Heart left ventricle (tissue), 16 donors: ENCODE measurements at places on chromosomes 6 and 20. TPM values are rescaled to one million over a fixed set of nuclear protein-coding genes. Genes with fewer than 3 reads are reported as not detected.
A peak's percentile ranks its signal among the peaks of the same experiment; 100 is the strongest.

SLC17A2 gene
- not detected for total RNA-seq

- H3K4me3 ChIP-seq: no peak overlapping the region
- no peaks in the 10 kb centered on the region for H3K27me3 ChIP-seq
- no peak for DNase-seq
- H3K4me1 ChIP-seq: no peaks in the 10 kb centered on the region
Observed at GRCh38 chr6:161743509-161744178, 469.8 kb upstream of the AGPAT4 start.

DNA sequence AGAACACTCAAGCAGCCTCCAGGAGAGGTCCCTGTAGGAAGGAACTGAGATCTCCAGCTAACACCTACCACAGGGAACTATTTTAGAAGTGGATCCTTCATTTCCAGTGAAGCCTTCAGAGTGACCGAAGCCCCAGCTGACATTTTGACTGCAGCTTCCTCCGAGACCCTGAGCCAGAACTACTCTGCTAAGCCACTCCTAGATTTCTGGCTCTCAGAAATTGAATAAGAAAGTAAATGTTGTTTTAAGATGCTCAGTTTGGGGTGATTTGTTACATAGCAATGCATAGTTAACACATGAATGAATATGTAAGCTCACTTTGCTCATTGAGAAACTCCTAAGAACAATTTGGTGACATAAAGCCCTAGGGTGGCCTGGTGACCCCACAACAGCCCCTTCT, 5.5 kb downstream of the TULP1 start:
- no peak overlapping the region for H3K27ac ChIP-seq
- no peak overlapping the region for H3K4me3 ChIP-seq
- H3K27me3 ChIP-seq: peaks cover 9% of the 10 kb centered on the region
- H3K36me3 ChIP-seq: no peaks in the 10 kb centered on the region
- no peak for DNase-seq
- no peaks in the 10 kb centered on the region for H3K4me1 ChIP-seq

DNA sequence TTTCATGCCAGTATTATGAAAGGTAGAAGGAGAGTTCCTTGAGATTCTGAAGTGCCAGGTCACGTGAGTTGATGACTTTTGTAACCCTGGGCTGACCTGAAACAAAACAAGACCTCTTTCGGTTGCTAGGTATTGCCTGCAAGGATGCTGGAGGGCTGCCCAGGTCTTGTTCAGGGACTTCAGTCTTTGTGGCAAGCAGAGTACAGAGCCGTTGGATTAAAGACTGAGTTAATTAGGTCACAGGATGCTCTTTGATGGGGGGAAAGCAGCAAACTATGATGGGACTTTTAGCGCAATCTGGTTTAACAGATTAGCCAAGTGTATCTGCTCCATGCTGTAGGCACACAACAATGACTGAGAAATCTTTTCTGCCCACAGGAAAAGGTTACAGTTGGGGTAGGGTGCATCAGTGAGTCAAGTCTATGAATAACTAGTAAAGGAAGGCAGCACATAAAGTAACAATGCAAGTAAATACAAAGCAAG, 12.8 kb upstream of the ELOVL5 start:
- no peak overlapping the region for H3K4me3 ChIP-seq
- no peak for DNase-seq
- no peaks in the 10 kb centered on the region for H3K27me3 ChIP-seq
- no peak overlapping the region for H3K27ac ChIP-seq

SLC22A7 gene
- total RNA-seq: 0.32 TPM

- H3K27me3 ChIP-seq: no peaks in the 10 kb centered on the region
- no peaks in the 10 kb centered on the region for H3K4me1 ChIP-seq
- DNase-seq: no peak
- no peak overlapping the region for H3K4me3 ChIP-seq
- no peaks in the 10 kb centered on the region for H3K36me3 ChIP-seq
- no peak overlapping the region for H3K27ac ChIP-seq
Observed at GRCh38 chr20:5675103-5676091, 74.8 kb upstream of the SHLD1 start.

DNA sequence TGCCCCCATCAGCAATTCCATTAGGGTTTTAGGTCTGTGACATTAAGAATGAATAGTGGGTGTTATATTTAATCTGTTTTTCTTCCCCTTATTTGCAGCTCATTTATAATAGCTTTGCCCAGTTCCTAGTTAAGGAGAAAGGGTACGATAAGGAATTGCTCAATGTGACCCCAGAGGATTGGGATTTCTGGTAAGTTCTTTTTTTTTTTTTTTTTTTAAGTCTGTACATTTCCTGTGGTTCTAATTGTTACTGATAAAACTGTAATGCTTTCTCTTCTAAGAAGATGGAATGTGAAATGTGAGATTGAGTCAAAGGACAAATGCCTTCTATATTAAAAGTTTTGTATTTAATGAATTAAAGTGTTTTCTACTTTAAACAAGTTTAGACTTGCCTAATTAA, 5.5 kb downstream of the NT5DC1 start:
- H3K36me3 ChIP-seq: peaks cover 26% of the 10 kb centered on the region
- peaks cover 42% of the 10 kb centered on the region for H3K4me1 ChIP-seq
- no peak for DNase-seq
- no peaks in the 10 kb centered on the region for H3K27me3 ChIP-seq

DNA sequence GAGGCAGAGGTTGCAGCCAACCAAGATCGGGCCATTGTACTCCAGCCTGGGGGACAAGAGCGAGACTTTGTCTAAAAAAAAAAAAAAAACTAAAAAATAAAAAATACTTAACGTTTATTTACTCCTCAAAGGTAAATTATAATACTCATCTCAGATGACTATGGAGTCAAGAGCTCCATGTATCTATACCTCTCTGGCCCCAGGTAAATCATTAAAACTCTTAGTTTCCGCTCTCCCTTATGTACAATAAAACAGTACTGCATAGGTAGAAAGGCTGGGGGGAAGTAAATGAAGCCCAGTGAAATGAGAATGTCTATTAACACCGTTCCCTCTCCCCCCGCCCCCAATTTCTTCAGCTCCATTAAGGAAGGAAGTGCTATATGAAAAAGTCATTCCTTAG, 1.2 kb downstream of the SRSF12 start:
- no peak overlapping the region for H3K27ac ChIP-seq
- no peaks in the 10 kb centered on the region for H3K36me3 ChIP-seq
- no peak for DNase-seq
- peak overlapping the region; percentile 89 for H3K4me3 ChIP-seq
- no peaks in the 10 kb centered on the region for H3K27me3 ChIP-seq
- H3K4me1 ChIP-seq: peaks cover 8% of the 10 kb centered on the region

DNA sequence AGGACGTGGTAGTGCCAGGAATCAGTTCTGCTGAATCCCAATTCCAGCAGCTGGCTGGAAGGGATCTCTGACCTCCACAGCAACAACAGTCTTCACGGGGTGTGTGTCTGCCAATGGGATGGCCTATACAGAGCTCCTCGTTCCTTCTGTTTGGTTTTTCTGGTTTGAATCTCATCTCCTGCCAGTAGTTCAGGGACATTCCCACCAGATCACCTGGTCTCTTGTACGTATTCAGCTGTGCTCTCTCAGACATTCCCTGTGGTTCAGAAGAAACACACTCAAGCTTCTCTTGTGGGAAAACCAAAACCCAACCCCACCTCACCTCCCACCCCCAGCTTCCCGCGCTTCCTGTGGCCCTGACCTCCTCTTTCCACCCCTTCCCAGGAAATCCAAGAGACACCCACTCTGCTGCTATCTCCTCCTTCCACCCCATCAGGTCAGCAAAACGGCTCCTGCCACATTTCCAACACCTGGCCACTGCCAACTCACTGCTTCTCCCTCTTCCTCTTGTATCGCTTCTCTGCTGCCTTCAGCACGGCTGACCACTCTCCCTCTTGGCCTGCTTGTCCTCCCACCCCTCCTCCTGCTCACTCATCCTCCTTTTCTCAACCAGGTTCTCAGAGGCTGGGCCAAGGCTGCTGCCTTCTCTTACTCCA, 63.3 kb upstream of the PTGIS start:
- H3K4me3 ChIP-seq: no peak overlapping the region
- DNase-seq: no peak
- H3K27me3 ChIP-seq: no peaks in the 10 kb centered on the region
- peak overlapping the region; percentile 20 for H3K27ac ChIP-seq
- peaks cover 47% of the 10 kb centered on the region for H3K4me1 ChIP-seq

DNA sequence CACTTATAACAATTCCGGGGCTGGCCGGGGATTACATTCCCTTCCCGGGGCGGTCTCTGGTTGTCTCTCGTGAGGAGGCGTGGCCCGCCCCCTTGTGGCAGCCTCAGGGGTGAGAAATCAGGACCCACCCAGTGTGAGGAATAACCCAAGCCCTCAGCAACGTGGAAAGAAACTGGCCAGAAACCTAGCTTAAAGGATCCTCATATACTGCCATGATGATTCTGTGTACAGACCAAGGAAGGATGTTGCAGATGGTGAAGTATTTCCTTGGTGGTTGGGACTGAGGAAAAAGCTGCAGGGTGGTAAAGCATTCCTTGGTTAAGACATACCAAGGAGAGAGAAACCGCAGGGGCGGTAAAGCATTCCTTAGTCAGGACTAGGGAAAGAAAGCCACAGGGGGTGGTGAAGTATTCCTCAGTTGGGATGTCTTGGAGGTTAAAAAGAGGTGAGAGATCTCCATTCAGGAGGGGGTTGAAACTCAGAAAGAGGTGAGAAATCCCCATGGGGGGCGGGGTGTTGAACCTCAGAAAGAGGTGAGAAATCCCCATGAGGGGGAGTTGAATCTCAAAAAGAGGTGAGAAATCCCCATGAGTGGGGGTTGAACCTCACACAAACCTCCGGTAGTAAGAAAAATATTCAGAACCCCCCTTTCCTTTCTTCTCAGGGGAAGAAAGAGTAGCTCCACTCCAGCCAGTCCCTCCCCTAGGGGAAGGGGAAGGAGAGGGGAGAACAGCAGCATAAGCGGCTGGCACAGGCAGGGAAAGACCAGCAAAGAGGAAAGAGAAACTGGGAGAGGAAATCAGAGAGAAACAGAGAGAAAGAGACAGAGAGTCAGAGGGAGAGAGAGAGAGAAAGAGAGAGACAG, 238.1 kb downstream of the RNGTT start:
- no peaks in the 10 kb centered on the region for H3K36me3 ChIP-seq
- H3K4me1 ChIP-seq: no peaks in the 10 kb centered on the region
- H3K27me3 ChIP-seq: no peaks in the 10 kb centered on the region
- H3K4me3 ChIP-seq: no peak overlapping the region
- DNase-seq: peak; percentile 9

- DNase-seq: no peak
- H3K27me3 ChIP-seq: no peaks in the 10 kb centered on the region
- peaks cover 29% of the 10 kb centered on the region for H3K4me1 ChIP-seq
- no peak overlapping the region for H3K27ac ChIP-seq
- H3K36me3 ChIP-seq: no peaks in the 10 kb centered on the region
- H3K4me3 ChIP-seq: no peak overlapping the region
Observed at GRCh38 chr20:47606414-47606982, 104.8 kb downstream of the NCOA3 start.
